Transverse colon (tissue), 4 donors: ENCODE measurements at places on chromosomes 16 and 17. TPM values are rescaled to one million over a fixed set of nuclear protein-coding genes. Genes with fewer than 3 reads are reported as not detected.
A peak's percentile ranks its signal among the peaks of the same experiment; 100 is the strongest.

The ARHGAP44 gene
- total RNA-seq: 55.7 TPM

The CDC42EP4 gene
- 66.2 TPM for total RNA-seq

GRCh38 chr17:79977161-79977631, 58.5 kb downstream of the TBC1D16 start:
- no peaks in the 10 kb centered on the region for H3K36me3 ChIP-seq
- peaks cover 3% of the 10 kb centered on the region for H3K4me1 ChIP-seq
- no peak overlapping the region for H3K4me3 ChIP-seq
- no peak for DNase-seq
- no peaks in the 10 kb centered on the region for H3K27me3 ChIP-seq

GRCh38 chr16:22428654-22429053, 54.2 kb upstream of the CDR2 start:
- no peaks in the 10 kb centered on the region for H3K27me3 ChIP-seq
- no peak overlapping the region for H3K4me3 ChIP-seq
- H3K27ac ChIP-seq: no peak overlapping the region
- DNase-seq: no peak
- peaks cover 23% of the 10 kb centered on the region for H3K36me3 ChIP-seq
- no peaks in the 10 kb centered on the region for H3K4me1 ChIP-seq

GRCh38 chr16:81214745-81215166, 23.7 kb upstream of the BCO1 start:
- no peaks in the 10 kb centered on the region for H3K4me1 ChIP-seq
- H3K27me3 ChIP-seq: peaks cover 4% of the 10 kb centered on the region
- H3K36me3 ChIP-seq: no peaks in the 10 kb centered on the region
- peak; percentile 15 for DNase-seq

DNA sequence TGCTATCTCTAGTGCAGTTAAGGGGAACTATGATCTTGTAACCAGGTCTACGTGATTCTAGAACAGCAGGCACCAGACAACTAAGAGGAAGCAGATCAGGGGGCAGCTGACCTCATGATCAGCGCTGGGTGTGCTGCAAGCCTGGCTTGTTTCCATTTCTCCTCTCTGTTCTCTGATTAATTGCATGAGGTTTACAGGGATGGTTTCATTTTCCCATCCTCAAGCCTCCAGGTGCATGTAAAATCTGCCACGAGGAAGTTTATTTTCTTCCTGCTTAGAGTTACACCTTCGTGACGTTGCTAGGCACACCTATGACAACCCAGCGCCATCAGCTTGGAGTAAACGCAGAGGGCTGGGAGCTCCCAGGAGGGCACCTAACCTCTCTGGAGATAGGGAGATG, 4.3 kb upstream of the NUPR1 start:
- H3K4me3 ChIP-seq: no peak overlapping the region
- H3K27ac ChIP-seq: peak overlapping the region; percentile 92
- H3K27me3 ChIP-seq: no peaks in the 10 kb centered on the region
- H3K4me1 ChIP-seq: peaks cover 27% of the 10 kb centered on the region

DNA sequence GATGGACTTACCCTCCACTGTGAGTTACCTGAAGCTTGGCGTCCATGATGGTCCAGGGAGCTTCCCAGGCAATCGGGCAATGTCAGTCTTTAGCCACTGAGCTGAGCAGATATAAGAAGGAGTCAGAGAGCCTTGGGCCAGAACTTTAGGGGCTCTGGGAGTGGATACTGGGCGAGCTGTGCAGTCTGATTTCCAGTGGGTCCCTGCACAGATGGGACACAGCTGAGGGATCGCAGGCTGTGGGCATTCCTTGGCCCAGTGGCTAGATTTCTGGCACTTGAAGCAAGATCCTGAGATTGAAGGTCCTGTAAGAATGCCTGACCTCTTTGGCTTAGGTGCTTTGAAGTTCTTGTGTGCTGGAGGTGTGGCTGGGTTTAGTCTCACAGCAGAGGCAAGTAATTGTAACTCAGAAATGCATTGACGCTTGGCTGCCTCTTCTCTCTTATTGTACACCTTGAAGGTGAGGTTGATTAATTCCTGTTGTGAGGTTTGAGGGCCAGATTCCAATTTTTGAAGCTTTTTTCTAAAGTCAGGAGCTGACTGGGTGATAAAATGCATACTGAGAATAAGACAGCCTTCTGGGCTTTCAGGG, 2283.8 kb downstream of the TP53TG3F start:
- no peak for DNase-seq
- no peak overlapping the region for H3K4me3 ChIP-seq
- H3K4me1 ChIP-seq: no peaks in the 10 kb centered on the region
- H3K27ac ChIP-seq: no peak overlapping the region
- no peaks in the 10 kb centered on the region for H3K27me3 ChIP-seq

- no peaks in the 10 kb centered on the region for H3K27me3 ChIP-seq
- H3K4me1 ChIP-seq: peaks cover 44% of the 10 kb centered on the region
- peak overlapping the region; percentile 79 for H3K27ac ChIP-seq
- peak; percentile 47 for DNase-seq
Measured at GRCh38 chr16:70703041-70703834, 17.4 kb upstream of the MTSS2 start.

- no peak overlapping the region for H3K4me3 ChIP-seq
- no peaks in the 10 kb centered on the region for H3K4me1 ChIP-seq
- H3K27ac ChIP-seq: no peak overlapping the region
- DNase-seq: no peak
- no peaks in the 10 kb centered on the region for H3K36me3 ChIP-seq
Measured at GRCh38 chr16:88064889-88065746, 113.9 kb downstream of the BANP start.

- DNase-seq: no peak
- peaks cover 3% of the 10 kb centered on the region for H3K36me3 ChIP-seq
- H3K27ac ChIP-seq: no peak overlapping the region
- no peaks in the 10 kb centered on the region for H3K4me1 ChIP-seq
- no peak overlapping the region for H3K4me3 ChIP-seq
Measured at GRCh38 chr17:16552637-16553045, 16.4 kb downstream of the ZNF287 start.

DNA sequence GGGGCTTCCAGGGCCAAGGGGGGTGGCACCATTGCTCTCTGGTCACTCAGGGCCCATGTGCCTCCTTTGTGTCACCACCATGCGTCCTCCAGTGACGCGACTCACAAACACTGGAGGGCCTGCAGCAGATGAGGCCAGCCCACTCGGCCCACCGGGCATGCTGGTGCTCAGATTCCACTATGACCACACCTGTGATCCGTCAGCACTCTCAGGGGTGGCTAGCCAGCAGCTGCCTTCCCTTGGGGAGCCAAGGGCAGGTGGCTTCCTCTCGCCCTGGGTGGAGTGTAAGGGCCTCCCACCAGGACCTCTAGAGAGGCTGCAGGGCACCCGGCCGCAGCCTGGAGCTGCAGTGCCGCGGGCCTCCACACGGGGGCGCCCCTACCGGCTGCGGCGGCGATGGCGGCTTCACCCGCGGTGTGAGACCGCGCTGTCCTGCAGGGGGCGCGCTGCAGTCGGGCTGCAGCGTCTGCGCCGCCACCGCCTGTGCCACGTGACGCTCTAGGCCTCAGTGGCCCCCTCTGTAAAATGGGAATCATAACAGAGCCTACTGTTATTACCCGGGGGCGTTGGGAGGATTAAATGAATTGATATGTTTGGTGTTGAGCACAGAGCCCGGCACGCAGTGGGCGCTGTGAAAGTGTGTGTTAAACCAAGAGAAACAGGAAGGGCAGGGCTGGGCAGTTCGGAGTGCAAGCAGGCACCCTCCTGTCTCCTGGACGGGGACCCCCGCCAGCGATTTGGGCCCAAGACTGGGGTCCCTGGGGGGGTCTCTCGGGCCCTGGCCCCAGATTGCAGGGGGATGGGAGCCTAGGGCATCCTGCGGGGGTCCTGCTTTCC, 192.4 kb upstream of the GSE1 start:
- no peaks in the 10 kb centered on the region for H3K27me3 ChIP-seq
- DNase-seq: peak; percentile 75
- H3K4me3 ChIP-seq: no peak overlapping the region
- H3K36me3 ChIP-seq: no peaks in the 10 kb centered on the region
- peaks cover 29% of the 10 kb centered on the region for H3K4me1 ChIP-seq
- H3K27ac ChIP-seq: peak overlapping the region; percentile 74
